Brain pericyte (primary cell): ENCODE measurements at places on chromosomes 12 and 14.

DNA sequence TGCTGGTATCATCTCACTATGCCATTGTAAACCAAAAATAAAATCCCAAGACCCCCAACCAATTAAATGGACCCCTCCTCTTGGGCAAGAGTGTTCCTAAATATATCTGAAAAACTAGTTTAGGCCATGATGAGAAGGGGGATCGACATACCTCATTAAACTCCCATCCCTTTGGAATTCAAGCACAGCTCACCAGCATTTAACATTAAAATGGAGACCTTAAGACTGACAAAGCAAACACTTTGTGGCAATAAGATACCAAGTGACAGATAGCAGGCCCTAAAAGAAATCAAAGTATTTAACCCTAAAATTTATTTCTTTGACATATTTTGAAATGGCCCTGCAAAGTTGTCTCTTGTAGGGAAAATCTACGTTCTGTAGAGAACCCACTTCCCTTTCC is 387.9 kb downstream of the KCNH5 start:
- no peak for DNase-seq

DNA sequence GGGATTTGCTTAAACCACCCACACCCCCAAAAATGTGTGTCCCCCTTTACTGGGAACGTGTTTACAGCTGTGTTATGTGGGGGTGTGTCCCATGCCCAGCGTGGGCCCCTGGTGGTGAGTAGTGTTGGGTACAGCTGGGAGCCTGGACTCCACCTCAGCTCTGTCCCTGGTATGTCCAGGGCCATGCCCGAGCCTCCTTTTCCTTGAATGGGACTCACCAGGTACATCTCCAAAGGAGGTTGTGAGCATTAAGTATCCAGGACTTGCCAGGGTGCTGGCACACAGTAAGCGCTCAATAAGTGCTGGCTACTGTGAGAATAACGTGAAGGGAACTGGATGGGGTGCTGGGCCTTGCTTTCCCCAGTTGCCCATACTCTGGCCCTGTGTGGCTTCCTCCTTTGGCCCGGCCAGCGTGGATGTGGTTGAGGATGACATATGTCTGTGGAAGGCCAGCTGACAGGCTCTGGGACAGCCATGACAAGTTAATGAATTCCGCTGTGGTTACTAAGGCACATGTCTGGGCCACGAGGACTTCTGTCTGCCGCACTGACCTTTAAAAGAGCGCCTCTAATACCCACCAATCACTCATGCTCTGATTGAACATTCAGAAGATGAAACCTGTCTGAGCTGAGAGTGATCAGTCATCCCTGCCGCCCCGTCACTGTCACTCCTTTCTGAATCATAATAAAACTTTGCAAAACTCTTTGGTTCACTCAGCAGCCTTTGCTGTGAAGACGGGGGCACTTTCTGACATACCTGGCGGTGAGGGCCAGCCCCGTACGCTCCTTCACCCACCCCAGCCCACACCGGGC is 74.7 kb downstream of the DIO3 start:
- DNase-seq: no peak

DNA sequence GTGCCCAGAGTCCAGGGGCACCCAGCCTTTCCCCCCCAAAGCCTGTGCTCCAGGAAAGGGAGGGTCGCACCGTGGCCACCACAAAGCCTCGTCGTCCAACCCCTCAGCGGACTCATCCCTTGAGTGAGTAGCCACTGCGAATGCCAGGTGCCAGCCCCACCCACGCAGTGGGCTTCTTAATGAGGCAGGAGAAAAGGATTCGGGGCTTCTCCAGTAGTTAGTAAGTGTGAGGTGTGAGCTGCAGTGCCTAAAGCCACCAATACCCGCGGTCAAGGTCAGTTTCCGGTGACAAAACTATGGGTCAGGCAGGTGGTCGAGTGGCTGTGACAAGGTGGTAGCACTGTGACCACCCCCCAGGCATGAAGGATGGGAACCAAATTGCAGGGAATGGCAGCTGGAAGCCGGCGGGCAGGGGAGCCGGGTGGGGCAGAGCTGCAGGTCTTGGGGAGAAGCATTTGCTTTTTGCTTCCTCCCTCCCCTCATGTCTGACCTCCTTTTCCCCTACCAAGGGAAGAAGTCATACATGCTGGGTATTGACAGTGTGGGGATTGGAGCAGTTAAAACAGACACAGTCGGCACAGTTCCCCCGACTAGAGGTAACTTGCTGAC is 8.0 kb downstream of the RAN start:
- DNase-seq: no peak

DNA sequence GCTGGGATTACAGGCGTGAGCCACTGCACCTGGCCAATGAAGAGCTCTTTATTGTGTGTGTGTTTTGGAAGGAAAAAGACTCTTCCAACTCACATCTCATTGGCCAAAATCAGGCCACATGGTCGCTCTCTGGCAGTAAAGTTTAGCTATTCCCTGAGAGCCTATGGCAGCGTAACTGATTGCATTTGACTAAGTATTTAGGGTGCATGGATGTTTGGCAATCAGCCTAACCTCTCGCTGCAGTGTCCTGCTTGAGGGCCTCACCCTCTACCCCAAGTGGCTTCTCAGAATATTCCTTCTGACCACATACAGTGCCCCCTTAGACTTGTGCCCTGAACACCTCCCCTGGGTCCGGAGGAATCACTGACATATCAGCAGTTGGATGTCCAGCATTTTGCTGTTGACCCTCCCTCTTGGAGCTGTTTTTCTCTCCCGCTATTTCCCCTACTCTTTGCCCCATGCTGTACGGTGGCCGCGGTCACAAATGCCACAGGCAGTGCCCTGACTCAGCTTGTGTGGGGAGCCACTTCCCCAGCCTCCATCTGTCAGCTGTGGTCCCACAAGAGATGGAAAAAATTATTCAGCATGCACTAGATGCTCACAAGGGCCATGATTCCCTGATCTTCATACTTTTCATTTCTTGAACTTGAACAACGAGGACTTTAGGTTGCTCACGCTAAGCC is 9.5 kb downstream of the PHETA1 start:
- no peak for DNase-seq

- no peak for DNase-seq
Measured at GRCh38 chr12:76237086-76237701, 111.0 kb downstream of the BBS10 start.

- peak; percentile 13 for DNase-seq
Measured at GRCh38 chr12:121095544-121096198, 37.0 kb upstream of the P2RX7 start.

DNA sequence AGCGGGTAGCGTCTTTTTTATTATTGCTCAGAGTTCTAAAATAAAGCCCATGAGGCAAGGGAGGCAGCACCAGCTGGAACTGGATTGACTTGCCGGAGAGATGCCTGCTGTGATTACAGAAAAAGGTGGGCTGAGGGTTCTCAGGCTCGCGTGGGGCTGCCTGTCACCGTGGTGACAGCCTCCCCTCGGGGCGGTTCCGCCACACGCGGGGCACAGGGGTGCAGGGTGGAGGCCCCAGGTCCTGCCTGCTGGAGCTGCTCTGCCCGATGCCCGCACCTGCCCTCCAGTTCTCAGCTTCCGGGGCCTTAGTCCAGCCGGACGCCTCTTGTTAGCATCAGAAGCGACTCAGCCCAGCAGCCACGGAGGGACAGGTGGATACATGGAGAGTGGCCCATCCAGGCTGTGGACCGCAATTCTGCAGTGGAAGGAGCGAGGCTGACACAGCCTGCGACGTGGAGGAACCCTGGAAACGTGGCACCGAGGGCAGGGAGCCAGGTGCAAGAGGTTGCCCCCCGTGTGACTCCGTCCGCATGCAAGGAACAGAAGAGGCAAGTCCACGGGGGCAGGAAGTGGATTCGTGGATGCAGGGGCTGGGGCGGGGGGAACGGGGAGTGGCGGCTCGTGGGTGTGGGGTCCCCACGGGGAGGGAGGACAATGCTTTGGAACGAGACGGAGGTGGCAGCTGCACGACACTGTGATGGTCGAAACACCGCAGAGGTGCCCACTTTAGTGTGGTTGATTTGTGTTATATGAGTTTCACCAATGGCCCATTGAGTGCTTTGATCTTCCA is 79.5 kb downstream of the GALNT9 start:
- no peak for DNase-seq

- DNase-seq: no peak
Measured at GRCh38 chr14:68977718-68978171, 1.4 kb downstream of the ACTN1 start.

GRCh38 chr14:93219103-93219726 is 12.2 kb downstream of the UBR7 start:
- DNase-seq: no peak

DNA sequence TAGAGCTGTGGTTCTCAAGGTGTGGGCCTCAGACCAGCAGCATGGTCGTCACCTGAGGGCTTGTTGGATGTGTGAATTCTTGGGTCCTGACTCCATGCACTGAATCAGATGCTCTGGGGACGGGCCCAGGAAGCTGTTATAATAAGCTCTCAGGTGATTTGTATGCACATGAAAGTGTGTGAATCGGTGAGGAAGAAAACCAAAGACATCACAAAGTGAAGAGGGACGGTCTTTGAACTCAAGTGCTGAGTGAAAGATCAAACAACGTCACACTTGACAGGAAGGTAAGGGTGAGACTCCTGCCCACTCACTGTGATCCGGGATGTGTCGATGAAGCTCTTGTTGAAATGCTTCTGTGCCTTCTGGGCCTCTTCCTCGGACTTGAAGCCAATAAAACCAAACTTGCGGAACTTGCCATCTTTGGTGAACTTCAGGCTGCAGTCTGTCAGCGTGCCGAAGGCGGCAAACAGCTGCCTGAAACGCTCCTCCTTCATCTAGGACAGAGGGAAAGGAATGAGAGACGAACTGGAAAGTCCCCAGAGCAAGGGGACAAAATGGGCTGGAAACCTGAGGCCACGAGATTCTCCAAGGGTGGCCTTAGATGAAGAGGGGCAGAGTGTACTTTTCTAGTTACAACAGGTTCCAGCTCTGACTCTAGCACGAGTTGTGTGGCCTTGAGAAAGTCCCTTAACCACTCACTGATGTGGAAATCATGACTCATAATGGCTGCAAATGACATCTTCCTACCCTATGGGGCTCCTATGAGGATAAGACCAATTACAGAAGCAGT is 4.0 kb downstream of the RBM19 start:
- no peak for DNase-seq

DNA sequence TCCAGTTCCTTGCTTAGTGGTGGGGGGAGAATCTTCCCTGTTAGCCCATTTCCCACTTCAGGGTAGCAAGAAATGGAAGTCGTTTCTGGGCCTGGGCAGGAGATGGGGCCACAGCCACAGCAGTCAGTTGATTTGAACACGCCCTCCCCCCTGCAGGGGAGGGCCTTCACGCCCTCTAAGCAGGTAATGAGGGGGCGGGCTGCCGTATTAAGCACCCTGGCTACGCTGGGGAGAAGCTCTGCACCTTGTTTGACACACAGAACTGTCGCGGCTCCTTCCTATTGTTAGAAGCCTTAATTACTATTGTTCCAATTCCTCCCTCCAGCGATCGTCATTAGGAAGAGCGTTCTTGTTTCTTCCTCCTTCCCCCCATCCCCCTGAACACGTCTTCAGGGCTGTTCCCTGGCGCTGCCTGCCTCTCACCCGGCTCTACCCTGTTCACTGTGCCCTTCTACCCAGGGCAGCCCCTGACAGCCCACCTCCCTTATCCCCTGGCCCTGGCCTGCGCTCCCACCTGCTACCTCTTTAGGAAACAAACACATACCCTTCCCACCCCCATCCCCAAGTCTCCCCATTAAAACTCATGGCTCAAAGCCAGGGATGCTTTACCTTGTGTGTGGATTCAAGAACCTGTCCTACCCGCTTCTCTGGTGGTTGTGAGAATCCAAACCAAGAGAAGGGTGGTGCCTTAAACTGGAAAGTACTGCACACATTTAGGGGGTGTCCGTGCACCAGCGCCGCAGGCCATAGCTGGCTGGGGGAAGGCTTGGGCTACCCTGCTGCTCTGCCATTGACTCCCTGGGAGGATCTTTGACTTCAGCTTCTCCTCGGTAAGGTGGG is 137.6 kb downstream of the TSPAN9 start:
- no peak for DNase-seq

DNA sequence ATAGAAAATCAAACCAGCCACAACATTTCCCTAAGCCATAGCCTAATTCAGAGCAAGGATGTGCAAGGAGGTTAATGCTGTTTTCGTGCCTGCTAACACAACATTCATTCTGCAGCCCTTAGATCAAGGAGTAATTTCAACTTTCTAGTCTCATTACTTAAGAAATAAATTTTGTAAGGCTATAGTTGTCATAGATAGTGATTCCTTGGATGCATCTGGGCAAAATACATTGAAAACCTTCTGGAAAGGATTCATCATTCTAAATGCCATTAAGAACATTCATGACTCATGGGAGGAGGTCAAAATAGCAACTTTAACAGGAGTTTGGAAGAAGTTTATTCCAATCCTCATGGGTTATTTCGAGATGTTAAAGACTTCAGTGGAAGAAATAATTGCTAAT is 283.2 kb downstream of the RPAP3 start:
- DNase-seq: no peak

DNA sequence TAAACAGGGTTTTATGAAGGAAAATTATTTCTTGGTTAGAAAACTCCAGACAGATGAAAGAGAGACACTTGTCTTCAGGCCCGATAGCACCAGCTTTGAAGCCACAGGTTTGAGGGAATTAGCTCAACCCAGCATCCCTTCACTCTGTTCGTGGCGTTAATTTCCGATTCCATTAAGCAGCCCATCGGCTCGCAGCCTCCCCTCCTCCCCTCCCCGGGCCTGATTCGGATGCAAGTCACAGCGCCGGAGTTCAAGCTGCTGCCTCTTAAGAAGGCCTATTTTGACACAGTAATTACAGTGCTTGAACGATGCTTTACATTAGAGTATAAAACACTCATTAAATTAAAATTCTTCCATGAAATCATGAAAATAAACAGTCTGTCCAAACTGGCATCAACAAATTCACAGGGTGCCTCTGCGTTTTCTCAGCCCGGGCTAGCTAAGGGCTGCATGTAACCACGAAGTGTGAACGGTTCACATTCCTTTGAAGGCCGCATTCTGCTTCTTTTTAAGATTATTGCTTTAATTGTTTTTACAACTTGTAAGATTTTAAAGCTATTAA is 145.8 kb downstream of the DICER1 start:
- DNase-seq: no peak

DNA sequence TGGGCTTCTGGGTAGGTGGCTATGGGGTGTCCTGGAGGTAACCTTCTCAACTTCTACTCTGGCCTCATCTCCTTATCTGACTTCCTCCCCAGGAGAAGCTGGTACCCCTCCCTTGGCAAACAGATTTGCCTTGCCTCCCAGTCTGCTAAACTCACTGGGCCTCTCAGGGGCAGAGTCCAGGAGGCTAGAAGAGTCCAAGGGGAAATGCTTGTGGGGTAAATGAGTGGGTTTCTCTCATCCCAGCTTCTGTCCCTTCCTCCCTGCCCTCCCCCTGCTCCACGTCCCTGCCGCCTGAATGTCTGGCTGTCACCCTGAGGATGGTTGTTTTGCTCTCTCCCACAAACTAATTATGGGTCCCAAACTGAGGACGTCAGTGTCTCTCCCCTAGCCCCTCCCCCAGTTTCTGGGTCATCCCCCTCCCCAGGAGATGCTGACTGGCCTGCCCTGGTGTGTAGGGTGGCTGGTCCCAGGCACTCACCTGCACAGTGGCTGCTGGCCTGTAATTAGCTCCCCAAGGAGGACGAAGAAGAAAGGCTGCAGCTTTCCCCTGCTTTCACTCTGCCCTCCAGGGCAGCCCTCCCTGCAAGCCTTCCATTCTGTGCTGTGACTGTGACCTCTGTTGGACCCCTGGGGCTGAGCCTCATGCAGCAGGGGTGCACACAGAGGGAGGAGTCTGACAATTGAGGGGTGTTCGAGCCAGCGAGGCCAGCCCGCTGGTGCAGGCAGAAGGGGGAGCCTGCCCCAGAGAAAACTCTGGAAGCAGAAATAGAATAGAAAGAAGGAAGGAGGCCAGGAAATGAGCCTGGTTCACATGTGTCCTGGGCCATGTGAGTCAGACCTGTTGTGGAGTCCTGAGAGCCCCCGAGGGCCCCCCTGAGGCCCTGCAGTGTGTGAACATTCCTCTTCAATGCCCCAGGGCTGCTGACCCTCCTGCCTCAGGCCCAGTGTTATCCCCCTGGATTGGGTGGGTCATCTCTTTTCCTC is at the start of gene LRP1-AS:
TSS of gene LRP1-AS (minus strand) at position 659 of the 984 bp plus-strand sequence.
- DNase-seq: peak; percentile 34
